CD8-positive, alpha-beta memory T cell (primary cell): ENCODE measurements at places on chromosomes 1 and 21. TPM values are rescaled to one million over a fixed set of nuclear protein-coding genes. Genes with fewer than 3 reads are reported as not detected.

PFKFB2 gene
- 3.0 TPM for total RNA-seq

- no peaks in the 10 kb centered on the region for H3K4me1 ChIP-seq
- H3K36me3 ChIP-seq: no peaks in the 10 kb centered on the region
- H3K27ac ChIP-seq: no peak overlapping the region
- H3K27me3 ChIP-seq: no peaks in the 10 kb centered on the region
- no peak overlapping the region for H3K4me3 ChIP-seq
Measured at GRCh38 chr1:62724430-62724829, 36.2 kb upstream of the DOCK7 start.

GRCh38 chr1:103948526-103948925 is 198.8 kb downstream of the AMY1C start:
- no peak for DNase-seq
- no peak overlapping the region for H3K27ac ChIP-seq
- no peaks in the 10 kb centered on the region for H3K36me3 ChIP-seq
- no peaks in the 10 kb centered on the region for H3K27me3 ChIP-seq
- no peaks in the 10 kb centered on the region for H3K4me1 ChIP-seq

- no peaks in the 10 kb centered on the region for H3K36me3 ChIP-seq
- H3K4me1 ChIP-seq: no peaks in the 10 kb centered on the region
- no peak overlapping the region for H3K27ac ChIP-seq
- no peak for DNase-seq
- H3K4me3 ChIP-seq: no peak overlapping the region
- H3K27me3 ChIP-seq: no peaks in the 10 kb centered on the region
Measured at GRCh38 chr1:119602169-119602568, 45.9 kb downstream of the ZNF697 start.

- H3K27me3 ChIP-seq: no peaks in the 10 kb centered on the region
- no peak overlapping the region for H3K4me3 ChIP-seq
- no peak overlapping the region for H3K27ac ChIP-seq
- no peak for DNase-seq
- no peaks in the 10 kb centered on the region for H3K36me3 ChIP-seq
Measured at GRCh38 chr1:170562646-170563338, 30.8 kb downstream of the GORAB start.

DNA sequence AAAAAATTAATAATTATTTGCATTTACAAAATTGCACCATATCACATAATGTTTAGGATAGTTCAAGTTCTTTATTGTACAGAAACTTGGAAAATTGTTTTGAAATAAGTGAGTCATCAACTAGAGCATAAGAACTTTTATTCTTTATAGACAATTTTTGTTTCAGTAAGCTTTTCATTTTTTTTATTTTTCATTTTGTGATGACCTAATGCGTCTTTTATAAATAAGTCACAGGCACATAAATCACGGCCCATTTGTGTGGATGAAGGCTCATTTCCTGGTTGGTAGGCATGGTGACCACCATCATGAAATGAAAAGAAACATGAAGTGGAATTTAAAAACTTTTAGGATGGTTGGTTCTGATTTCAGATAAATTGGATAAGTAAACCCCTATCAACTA is 39.3 kb downstream of the SPAG17 start:
- H3K27ac ChIP-seq: no peak overlapping the region
- no peak for DNase-seq
- H3K36me3 ChIP-seq: no peaks in the 10 kb centered on the region
- H3K4me3 ChIP-seq: no peak overlapping the region

GRCh38 chr1:172442843-172443565 is 865 bp downstream of the PIGC start:
- H3K27me3 ChIP-seq: no peaks in the 10 kb centered on the region
- H3K4me1 ChIP-seq: peaks cover 26% of the 10 kb centered on the region
- DNase-seq: no peak

DNA sequence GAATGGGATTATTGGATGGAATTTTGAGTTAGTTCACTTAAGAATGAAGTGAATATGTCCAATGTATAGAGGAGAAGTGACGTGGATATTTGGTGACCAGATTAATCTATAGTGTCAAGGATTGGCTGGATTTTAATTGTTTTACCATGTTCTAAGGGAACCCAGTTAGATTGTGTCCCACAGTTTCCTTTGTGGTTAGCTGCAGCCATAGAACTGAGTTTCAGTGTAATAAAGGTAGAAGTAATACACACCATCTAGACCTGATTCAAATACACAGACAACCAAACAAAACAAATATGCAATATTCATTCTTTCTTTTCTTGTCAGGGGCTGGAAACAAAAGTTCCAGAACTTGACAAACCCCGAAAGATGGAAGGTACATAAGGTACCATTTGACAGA is 88.0 kb upstream of the RGS18 start:
- H3K27me3 ChIP-seq: no peaks in the 10 kb centered on the region
- no peaks in the 10 kb centered on the region for H3K36me3 ChIP-seq
- no peak overlapping the region for H3K4me3 ChIP-seq
- DNase-seq: no peak

GRCh38 chr21:35333831-35334618 is 284.9 kb upstream of the RUNX1 start:
- H3K27ac ChIP-seq: no peak overlapping the region
- no peaks in the 10 kb centered on the region for H3K4me1 ChIP-seq
- no peaks in the 10 kb centered on the region for H3K27me3 ChIP-seq
- no peaks in the 10 kb centered on the region for H3K36me3 ChIP-seq
- no peak for DNase-seq

DNA sequence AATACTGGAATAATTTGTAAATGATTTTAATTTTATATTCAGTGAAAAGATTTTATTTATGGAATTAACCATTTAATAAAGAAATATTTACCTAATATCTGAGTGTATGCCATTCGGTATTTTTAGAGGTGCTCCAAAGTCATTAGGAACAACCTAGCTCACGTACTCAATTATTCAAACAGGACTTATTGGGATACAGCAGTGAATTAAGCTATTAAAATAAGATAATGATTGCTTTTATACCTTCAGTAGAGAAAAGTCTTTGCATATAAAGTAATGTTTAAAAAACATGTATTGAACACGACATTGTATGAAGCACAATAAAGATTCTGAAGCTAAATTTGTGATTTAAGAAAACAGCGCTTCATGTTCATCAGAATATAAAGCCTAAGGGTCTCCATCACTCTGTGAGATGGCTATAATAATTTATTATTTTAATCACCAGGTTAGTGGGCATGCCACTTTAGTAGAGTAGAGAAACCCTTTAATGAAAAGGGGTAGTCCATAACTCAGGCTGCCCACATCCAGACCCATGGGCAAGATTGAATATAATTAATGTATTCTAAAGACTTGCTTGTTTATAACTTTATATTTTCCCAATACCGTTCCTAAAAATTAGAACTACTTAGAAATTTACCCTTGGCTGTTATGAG is 3.2 kb downstream of the CCN1 start:
- H3K4me1 ChIP-seq: no peaks in the 10 kb centered on the region
- no peak for DNase-seq
- peaks cover 4% of the 10 kb centered on the region for H3K27me3 ChIP-seq
- H3K4me3 ChIP-seq: no peak overlapping the region

DNA sequence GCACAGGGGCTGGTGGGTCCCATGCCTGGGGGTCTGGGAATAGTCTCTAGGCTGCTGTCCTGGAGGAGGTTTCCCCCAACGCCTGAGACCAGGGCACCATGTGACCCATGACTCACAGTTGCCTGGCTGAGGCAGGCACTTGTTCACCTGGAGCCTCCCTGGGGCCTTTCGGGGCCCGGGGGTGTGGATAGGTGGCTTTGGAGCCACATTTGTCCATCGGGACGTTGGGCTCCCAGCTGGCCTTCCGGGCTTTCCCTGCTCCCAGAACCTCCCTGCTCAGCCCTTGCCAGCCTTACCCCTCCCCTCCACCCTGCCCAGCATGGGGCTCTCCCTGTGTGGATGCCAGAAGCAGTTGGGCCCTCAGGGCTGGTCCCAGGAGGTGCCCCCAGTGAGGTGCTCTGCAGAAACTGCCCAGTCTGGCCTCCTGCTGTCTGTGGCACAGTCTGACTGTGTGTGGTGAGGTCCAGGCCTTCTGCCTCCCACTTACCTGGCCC is 14.2 kb downstream of the COL6A1 start:
- no peaks in the 10 kb centered on the region for H3K36me3 ChIP-seq
- H3K4me3 ChIP-seq: no peak overlapping the region
- DNase-seq: no peak
- H3K27me3 ChIP-seq: no peaks in the 10 kb centered on the region
- no peak overlapping the region for H3K27ac ChIP-seq
- H3K4me1 ChIP-seq: no peaks in the 10 kb centered on the region

NMNAT2 gene
- total RNA-seq: not detected

GRCh38 chr1:154609398-154610380 is 1.7 kb upstream of the ADAR start:
- peak overlapping the region; percentile 28 for H3K27ac ChIP-seq
- peak overlapping the region; percentile 98 for H3K4me3 ChIP-seq
- peak; percentile 28 for DNase-seq
- H3K4me1 ChIP-seq: peaks cover 48% of the 10 kb centered on the region

ETV3L gene
- not detected for total RNA-seq

ZNF648 gene
- total RNA-seq: not detected

GRCh38 chr1:218869276-218869675 is 304.4 kb upstream of the LYPLAL1 start:
- DNase-seq: no peak
- H3K27me3 ChIP-seq: no peaks in the 10 kb centered on the region
- no peak overlapping the region for H3K4me3 ChIP-seq
